ENCODE measurements at places on chromosomes 16 and 17. TPM values are rescaled to one million over a fixed set of nuclear protein-coding genes. Genes with fewer than 3 reads are reported as not detected.
A peak's percentile ranks its signal among the peaks of the same experiment; 100 is the strongest.

Gene SGCA
- total RNA-seq = not detected

Gene NRN1L
- not detected for total RNA-seq

Gene MSLN
- 0.50 TPM for total RNA-seq

Gene CTRB2
- total RNA-seq = not detected

- H3K36me3 ChIP-seq = peaks cover 11% of the 10 kb centered on the region
- no peak for DNase-seq
- peaks cover 3% of the 10 kb centered on the region for H3K4me1 ChIP-seq
- no peak within 1 kb of the TSS for H3K4me3 ChIP-seq
Observed at GRCh38 chr17:7888184-7888920, at the start of gene CHD3. TSS of gene CHD3 (plus strand) at chr17:7888789. CDS start at chr17:7889001, 212 bp downstream.

GRCh38 chr17:78678222-78678557 is 101.0 kb upstream of the DNAH17 start:
- no peaks in the 10 kb centered on the region for H3K4me1 ChIP-seq
- no peak overlapping the region for H3K4me3 ChIP-seq
- peaks cover 22% of the 10 kb centered on the region for H3K36me3 ChIP-seq
- no peak overlapping the region for H3K27ac ChIP-seq
- H3K27me3 ChIP-seq = no peaks in the 10 kb centered on the region
- no peak for DNase-seq

GRCh38 chr16:68740628-68741346 is 3.7 kb downstream of the CDH1 start:
- H3K36me3 ChIP-seq = peaks cover 7% of the 10 kb centered on the region
- H3K4me3 ChIP-seq = peak overlapping the region; percentile 58
- H3K4me1 ChIP-seq = peaks cover 62% of the 10 kb centered on the region
- peak overlapping the region; percentile 99 for H3K27ac ChIP-seq
- DNase-seq = no peak
- no peaks in the 10 kb centered on the region for H3K27me3 ChIP-seq

DNA sequence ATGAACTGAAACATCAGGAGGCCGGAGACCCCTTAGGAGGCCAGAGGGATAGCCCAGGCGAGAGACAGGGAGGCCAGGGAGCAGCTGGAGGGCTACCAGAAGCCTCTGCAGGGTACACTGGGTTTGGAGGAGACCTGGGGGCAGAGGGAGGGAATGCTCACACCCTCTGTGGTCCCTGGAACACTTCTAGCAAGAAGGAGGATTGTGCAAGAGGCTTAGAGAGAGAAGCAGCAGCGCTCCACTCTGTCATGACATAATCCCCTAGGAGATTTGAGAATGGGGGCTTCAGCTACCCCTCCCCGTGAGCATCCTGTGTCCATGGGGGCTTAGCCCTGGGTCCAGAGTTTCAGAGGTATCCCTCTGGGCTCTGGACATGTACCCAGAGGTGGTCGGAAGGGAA is 15.8 kb downstream of the GPR142 start:
- DNase-seq = no peak
- H3K4me3 ChIP-seq = no peak overlapping the region
- H3K4me1 ChIP-seq = peaks cover 12% of the 10 kb centered on the region
- no peaks in the 10 kb centered on the region for H3K36me3 ChIP-seq

All from progenitor cell of endocrine pancreas (in vitro differentiated cells).